Skin of body (tissue), 3 donors: ENCODE measurements at places on chromosomes 1 and 21. TPM values are rescaled to one million over a fixed set of nuclear protein-coding genes. Genes with fewer than 3 reads are reported as not detected.

The DNASE2B gene
- not detected for total RNA-seq

The KCNJ15 gene
- total RNA-seq = 3.4 TPM

- DNase-seq = no peak
Observed at GRCh38 chr1:225911191-225912130, 12.6 kb downstream of the PYCR2 start.

DNA sequence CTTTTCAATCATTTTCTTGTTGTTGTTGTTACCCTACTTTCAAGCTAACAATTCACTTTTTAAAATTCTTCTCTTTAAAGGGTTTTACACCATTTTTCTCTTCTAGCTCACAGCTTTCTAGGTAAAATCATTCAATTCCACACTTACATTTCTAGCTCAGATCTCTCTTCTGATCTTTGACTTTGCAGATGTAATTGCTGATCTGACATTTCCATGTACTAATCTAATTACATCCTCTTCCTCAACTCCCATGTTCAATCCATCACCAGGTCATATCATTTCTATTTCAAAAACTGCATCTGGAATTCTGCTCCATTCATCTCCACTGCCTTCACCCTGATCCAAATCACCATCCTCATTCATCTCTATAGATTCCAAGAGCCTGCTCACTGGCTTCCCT lies 3.0 kb downstream of the BCL10 start:
- no peak for DNase-seq

GRCh38 chr1:2241820-2242219 lies 13.7 kb downstream of the SKI start:
- DNase-seq = no peak

DNA sequence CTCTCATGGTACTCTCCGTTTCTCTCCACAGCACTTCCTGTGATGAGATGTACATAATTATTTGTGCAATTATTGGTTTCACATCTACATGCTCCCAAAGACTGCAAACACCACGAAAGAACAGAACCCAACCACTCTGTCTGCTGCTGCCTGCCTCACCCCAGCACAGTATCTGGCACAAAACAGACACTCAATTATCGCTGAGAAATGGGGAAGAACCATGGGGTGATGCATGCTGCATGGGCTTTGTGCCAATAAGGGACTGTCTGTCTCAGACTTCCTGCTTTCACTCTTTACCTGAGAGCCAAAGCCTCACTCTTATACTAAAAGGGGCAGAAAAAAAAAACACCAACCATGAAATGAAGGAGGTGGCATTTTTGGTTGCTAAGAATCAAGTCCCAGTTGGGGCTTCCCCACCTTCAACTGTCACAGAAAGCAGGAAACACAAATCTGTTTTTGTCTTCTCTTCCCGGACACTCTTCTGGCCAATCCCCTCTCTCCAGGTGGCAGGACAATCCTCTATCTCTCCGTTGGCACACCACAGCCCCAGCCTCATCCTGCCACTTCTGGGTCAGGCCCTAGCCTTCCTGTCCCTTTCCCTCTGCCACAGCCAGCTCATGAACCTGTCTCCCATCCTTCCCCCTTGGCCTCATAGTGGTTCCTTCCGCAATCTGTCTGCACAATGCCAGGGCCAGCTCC lies 82.0 kb downstream of the TGFBR3 start:
- DNase-seq = no peak

GRCh38 chr1:52751589-52752483 lies 25.6 kb downstream of the ZYG11B start:
- no peak for DNase-seq

GRCh38 chr1:223363856-223364684 lies at the start of gene SUSD4:
Gene SUSD4, minus strand, starts transcription at chr1:223364176. Its CDS starts 751 bp downstream, at chr1:223363425.
- DNase-seq = no peak
